ENCODE measurements at places on chromosomes 11 and 22.

- DNase-seq: no peak
These were observed 32.7 kb downstream of the P4HA3 start for GRCh38 chr11:74278721-74279161.

DNA sequence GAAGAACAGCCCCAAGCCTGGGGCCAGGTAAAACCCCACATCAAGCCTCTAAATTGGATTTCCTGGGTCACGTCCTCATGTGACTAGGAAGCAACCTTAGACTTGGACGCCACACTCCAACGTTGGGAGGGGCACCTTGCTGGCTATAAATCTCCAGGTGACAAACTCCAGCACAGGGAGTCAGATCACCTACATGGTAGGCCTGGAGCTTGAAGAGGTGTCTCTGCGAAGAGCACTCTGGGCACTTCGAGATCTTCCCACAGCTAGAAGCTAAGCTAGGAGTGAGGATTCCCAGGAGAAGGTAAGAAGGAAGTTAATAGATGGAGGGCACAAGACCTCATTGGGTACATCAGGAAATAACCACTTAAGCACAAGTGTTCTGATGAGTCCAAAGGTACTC, 77.1 kb upstream of the GNAZ start:
- no peak for DNase-seq

DNA sequence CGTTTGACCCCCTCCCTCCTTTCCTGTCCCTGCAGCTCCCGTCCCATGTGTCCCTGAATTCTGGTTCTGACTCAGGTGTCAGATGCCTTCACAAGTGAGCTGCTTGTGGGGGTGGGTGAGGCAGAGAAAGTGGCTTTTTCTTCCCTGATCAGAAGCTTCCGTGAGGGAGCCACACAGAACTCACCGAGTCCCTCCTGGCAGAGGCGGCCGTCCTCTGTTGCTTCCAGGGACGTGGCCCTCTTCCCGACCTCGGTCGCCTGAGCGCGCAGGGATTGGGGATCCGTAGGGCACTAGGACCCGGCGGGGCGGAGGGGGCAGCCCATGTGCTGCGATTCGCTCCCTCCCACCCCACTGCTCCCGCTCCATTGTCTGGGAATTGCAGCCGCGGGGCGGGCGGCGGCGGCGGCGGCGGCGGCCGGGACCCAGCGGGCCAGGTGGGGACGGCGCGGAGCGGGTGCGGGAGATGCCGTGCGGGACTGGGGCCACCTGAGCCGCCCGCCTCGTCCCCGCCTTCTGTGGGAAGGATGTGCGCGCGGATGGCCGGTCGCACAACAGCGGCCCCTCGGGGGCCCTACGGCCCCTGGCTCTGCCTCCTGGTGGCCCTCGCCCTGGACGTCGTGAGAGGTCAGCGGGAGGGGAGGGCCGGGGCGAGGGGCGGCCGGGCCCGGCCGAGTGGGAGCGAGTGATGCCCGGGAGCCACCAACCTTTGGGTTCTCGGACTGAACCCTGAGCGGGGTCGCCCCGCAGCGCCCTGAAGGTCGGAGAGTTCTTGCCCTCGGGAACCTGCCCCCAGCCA, at the start of gene TMEM132A:
Gene TMEM132A, plus strand, starts transcription at position 351 of the 796 bp plus-strand sequence. Its CDS starts 174 bp downstream, at position 525.
- no peak for DNase-seq

DNA sequence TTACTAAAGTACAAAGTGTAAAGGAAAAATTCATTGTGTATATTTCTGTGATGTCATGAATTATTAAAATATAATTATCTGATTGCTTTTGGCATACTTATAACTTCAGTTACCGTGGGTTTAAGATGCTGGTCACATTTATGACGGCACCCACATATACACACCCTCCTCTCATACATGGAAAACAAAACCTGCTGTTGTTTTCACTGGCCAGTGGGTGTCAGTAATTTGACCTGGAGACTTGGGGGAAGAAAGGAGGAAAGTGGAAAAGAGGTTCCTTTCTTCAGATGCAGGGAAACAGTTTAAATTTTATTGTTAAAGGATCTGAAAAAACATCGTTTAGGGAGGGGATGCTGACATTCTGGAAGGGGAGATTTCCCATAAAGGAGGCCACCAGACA, 742 bp upstream of the BBOX1 start:
- DNase-seq: no peak

- no peak for DNase-seq
These were observed 41.7 kb downstream of the FAM227A start for GRCh38 chr22:38614332-38615063.

DNA sequence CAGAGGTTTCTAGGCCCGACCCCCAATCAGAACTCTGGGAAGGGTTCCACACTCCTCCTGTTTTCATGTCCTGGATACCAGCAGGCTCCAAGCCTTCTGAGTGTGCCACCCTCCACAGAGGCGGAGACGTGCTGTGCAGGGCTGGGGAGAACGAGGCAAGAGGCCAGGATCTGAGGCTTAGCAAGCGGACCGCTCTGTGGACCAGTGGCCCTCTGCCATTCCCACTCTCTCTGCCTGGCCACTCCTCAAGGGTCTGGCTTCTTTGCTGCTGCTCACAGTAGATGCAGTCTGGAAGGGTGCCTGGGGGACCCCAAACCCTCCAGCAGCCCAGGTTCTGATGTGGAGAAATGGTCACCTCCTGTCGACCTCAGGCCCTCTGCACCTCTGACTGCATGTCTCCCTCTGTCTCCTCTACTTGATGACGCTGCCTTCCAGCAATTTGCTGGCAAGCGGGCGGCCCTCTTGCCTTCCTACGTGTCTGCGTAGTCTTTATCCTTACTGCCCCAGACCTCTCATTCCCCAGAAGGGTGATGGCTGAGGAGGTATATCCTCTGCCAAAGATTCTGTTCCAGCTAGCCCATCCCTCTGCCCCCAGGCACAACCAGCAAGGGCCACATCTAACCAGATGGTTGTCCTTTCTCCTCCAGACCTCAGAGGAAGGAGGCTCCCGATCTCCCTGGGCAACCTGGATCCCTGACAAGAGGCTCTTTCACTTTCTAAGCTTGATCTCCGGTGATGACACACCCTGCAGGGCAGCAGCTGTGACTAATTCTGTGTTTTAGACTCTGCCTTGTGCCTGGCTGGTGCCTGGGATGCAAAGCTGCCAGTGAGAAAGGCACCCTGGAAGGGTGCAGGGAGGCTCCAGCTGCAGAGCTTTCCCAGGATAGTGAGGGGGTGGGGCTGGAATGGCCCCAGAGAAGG, 87.3 kb downstream of the NAT10 start:
- DNase-seq: no peak

DNA sequence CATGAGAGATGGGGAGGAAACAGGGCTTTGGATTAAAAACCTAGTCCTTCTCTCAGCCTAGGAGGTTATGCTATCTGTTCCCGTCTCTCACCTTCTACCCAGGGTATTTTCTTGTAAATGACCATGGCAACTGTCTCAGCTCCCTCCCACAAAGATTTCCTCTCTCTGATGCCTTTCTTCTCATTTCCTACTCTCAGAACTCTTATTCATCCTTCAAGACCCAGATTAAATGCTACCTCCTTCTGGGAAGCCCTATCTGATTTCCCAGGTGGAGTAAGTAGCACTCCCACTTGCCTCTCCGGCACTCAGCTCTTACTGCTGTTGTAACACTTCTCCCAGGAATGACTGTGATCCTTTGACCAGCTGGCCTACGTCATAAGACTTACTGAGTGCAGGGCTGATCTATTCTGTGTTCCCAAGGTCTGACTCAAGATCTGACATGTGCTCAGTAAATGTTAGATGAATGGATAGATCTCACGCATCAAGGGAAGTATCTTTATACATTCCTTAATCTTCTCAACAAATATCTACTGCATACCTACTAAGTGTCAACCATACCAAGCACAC, 175.0 kb downstream of the TENM4 start:
- DNase-seq: no peak

- DNase-seq: no peak
These were observed 113.1 kb downstream of the RBFOX2 start for GRCh38 chr22:35915477-35916013.

- DNase-seq: no peak
These were observed 7.9 kb downstream of the C11orf96 start for GRCh38 chr11:43950311-43950855.

DNA sequence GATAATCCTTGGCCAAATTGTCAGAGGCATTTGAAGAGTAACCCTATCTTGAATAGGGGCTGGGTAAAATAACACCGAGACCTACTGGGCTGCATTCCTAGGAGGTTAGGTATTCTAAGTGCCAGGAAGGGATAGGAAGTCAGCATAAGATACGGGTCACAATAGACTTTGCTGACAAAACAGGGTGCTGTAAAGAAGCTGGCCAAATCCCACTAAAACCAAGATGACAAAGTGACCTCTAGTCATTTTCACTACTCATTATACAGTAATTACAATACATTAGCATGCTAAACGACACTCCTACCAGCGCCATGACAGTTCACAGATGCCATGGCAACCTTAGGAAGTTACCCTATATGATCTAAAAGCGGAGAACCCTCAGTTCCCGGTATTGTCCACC, 964 bp upstream of the REXO2 start:
- no peak for DNase-seq

- DNase-seq: no peak
These were observed 908 bp downstream of the TRPM5 start for GRCh38 chr11:2443406-2443805.

DNA sequence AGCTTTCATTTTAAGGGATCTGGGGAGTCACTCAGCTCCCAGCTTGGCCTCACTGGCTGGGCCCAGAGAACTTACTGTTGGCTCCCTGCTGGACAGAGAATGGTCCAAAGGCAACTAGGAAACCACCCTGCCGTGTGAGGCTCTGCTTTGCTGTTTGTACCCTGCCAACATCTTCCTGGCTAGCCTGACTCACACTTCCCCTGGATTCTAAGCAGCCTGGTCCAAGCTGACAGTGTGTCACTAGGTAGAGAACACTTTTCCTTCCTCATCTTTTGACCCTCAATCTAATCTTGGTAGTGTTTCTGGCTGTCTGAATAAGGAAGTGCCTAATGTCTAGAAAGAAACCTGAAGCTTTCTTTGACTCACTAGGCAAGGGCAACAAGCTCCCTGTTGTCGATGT, 76.7 kb downstream of the FAR1 start:
- no peak for DNase-seq

DNA sequence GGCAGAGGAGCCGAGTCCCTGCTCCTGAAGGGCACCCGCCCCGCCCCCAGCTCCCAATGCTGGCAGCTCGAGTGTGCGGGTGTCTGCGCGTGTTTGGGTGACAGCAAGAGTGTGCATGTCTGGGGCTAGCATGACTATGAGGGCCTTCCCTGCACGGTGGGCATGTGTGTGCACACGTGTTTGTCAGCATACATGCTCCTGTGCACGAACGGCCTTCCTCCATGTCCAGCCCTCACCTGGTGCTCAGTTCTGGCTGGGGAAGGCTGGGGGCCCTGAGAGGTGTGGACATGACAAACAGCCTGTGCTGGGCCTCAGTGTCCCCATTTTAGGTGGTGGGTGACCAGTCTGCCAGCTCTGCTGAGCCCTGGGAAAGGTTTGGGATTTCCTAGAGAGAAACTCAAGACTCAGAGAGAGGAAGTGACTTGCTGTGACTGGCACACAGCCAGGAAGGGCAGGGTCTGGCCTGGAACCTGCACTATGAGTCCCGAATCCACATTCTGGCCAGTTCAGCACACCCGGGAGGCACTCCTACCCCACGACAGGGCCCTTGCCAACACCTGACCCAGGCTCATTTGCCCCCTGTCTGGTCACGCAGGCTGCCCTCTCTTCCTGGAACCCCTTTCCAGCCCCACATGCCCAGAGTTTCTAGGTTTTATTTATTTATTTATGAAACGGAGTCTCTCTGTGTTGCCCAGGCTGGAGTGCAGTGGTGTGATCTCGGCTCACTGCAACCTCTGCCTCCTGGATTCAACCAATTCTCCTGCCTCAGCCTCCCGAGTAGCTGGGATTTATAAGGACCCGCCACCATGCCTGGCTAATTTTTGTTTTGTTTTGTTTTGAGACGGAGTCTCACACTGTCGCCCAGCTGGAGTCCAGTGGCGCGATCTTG, 3.3 kb upstream of the SHISA8 start:
- no peak for DNase-seq

GRCh38 chr22:50691521-50691920, 18.9 kb downstream of the SHANK3 start:
- DNase-seq: no peak
